Caki2 (cell line): ENCODE measurements at places on chromosomes 11 and 22. TPM values are rescaled to one million over a fixed set of nuclear protein-coding genes. Genes with fewer than 3 reads are reported as not detected.

The KCNE3 gene
- total RNA-seq = not detected in 2 replicates

The CCDC116 gene
- total RNA-seq = 0.07 TPM in 1 of 2 replicates, not detected in the other

The TRIM64 gene
- not detected in 2 replicates for total RNA-seq

The SMPD1 gene
- total RNA-seq = 13.0 and 14.9 TPM in 2 replicates

The ABTB2 gene
- total RNA-seq = 6.0 and 6.3 TPM in 2 replicates

The F2 gene
- 0.71 TPM in 1 of 2 replicates, not detected in the other for total RNA-seq

DNA sequence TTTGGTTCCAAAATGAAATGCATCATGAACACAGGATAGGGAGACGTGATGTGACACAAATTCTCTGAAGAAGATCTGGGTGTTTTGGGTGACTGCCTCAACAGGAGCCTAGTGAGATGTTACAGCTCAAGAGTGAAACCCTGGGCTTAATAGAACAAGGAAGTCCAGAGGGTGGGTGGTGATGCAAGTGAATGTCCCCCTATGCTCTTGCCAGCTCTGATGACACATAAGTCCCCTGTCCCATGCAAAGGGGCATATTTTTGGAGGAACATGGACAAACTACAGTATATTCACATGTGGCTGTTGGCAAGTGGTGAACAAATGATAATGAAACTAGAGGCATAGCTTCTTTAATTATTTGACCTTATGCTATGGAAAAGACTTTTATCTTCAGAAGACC, 9.2 kb downstream of the CRTAM start:
- no peak for DNase-seq

DNA sequence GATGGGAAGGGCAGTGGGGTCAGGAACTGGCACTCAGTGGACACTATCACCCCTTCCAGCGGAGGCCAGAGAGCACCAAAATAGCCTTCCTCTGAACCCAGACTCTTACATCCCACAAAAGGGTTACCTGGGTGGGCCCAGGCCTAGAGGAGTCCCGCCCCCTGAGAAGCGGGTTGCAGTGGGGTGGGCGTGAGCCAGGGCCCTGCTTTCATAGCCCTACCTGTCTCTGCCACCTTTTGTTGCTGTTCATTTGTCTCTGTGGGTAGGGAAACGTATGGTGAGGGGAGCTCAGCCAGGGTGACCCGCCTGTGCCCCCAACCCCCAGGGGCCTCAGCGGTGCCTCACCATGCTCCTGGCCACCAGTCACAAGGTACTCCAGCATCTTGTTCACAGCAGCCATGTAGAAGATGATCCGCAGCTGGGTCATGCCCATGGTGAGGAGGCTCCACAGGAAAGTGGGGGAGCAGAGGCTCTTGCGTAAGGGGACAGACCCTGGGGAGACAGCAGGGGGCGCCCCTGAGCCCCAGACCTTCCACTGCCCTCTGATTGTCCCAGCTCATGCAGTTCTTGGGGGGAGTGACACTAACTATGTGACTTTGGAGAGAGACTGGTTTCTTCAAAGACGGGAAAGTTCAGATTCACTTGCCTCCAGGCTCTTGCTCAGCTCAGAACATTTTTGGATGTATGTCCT, 24.0 kb downstream of the SLC43A1 start:
- no peak for DNase-seq

- DNase-seq = no peak
These were observed 26.5 kb upstream of the SOX6 start for GRCh38 chr11:16382638-16383380.

GRCh38 chr11:10462746-10463300, 7.8 kb downstream of the AMPD3 start:
- no peak for DNase-seq

GRCh38 chr11:106242718-106243415, 165.4 kb downstream of the AASDHPPT start:
- DNase-seq = no peak

GRCh38 chr22:35430897-35431322, 31.0 kb downstream of the MCM5 start:
- DNase-seq = peak; percentile 96

GRCh38 chr11:18615628-18616392, 16.2 kb downstream of the MISFA start:
- no peak for DNase-seq
